Activated T-cell treated with anti-CD3 and anti-CD28 coated beads for 48 hours (primary cell): ENCODE measurements at places on chromosomes 16 and 17.
A peak's percentile ranks its signal among the peaks of the same experiment; 100 is the strongest.

DNA sequence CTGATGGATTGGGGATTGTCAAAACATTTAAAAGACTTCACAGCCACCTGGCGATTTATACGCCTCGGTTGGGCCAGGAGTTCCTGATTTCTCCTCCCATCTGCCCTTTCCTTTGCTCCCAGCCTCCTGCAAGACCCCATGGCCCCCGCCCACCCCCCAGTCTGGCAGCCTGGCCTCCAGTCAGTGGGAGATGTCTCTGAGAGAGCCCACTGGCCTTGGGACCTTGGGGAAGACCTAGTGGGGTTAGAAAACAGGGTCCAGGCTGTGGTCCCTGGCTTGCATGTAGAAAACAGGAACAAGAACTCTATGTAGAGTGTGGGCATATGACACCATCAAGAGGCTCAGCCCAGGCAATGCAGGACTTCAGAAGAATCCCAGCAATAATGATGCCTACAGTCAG lies 209.4 kb upstream of the C16orf82 start:
- DNase-seq: no peak

GRCh38 chr16:87178977-87179376 lies 138.2 kb downstream of the C16orf95 start:
- no peak for DNase-seq

DNA sequence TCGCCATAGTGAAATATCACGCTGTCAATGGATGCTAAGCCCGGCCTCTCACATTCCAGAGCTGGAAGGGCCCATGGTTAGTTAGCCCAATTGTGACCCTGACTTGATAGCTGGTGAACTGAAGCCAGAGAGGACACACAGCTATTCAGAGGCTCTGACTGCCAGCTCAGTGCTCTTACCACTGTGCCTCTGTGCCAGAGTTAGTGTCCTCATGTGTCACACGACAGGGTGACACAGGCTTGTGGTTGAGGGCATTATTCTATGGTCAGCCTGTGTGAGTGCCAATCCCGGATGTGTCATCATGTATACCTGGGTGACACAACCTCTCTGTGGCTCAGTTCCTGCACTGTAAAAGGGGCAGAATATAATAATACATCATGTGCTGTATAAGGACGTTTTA lies 2.5 kb upstream of the MT1X start:
- DNase-seq: no peak

DNA sequence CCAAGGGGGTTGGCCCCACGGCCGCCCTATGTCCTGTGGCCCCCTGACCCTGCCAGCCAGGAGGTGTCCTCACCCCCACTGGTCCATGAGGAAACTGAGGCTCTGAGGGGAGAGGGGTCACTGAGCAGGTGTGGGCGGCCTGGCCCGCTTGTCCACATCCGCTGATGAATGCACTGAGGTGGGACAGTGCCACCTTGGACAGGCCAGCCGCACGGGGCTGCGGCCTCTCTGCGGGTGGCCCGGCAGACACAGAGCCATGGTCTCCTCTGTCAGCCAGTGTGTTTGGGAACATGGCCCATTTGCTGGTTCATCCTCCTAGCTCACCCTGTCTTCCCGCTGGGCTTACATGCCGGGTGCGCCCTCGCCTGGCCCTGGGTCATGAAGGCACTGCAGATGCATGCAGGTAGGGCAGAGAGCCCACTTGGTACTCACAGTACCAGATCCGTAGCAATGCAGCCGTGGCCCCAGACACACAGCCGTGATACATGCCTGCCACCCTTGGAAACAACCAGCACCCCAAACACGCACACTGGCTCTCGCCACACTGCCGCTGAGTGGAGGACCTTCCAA lies 93.9 kb downstream of the ENGASE start:
- DNase-seq: no peak

GRCh38 chr17:45050481-45051059 lies 862 bp downstream of the DCAKD start:
- DNase-seq: peak; percentile 38

DNA sequence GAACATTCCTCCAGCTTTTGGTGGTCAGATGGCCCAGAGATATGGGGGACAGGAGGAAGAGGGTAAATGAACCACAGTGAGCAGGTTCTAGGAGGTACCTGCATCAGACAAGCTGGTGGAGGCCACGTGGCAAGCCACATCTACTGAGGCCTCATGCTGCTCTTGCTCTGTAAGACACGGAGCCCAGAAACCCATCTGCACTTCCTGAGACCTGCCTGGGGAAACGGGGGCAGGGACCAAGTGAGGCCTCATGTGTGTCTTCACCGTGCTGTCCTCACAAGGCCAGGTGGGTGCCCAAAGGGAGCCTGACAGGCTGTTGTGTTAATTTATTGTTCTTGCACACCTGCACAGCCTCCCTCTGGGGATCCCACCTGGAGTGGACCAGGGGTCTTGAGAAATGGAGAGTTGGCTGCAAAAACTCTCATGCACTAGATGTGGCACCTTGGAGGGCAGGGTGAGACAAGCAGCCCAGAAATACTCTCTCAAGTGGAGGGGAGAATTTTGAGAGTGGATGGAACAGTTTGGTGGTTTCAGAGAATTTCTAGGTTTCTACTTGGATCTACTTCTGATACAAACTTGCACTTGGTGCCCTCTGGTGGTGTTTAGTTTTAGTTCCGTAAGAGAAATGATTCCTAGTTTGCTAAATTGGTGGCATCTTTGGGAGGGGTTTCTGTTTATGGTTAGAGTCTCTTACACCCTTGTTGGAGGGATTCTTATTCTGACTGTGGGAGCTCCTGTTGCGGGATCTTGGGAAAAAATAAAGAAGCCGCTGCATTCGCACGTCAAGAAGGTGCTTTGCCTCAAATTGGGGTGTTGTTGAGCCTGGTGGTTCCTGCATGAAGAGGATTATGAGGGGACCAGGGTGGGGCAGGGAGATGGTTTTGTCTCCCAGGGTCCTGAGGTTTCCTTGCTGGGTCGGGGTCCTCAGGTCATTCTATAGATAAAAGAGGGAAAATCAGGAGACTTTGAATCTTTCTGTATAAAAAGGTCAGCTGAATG lies 47.5 kb downstream of the SLC6A2 start:
- DNase-seq: no peak

DNA sequence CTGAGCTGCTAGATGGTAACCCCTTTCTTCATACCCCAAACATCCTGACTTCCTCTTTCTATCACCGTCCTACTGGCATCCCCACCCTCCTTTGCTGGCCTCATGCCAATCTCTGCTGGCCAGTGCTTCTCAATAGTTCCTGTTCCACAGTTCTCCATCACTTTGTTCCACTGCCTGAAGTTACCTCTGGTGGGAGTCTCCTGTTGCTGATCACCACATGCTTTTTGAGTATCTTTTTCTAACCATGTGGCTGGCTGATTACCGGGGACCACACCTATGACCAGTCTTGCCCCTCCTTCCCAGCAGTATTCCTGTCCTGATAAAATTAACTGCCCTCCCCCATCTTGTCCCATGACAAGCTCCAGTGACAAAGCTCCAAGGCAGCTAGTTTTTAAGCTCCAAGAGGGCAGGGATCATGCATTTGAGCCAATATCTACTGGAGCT lies 380.4 kb upstream of the CCL2 start:
- DNase-seq: no peak

GRCh38 chr16:68934402-68934801 lies 91.1 kb downstream of the TANGO6 start:
- DNase-seq: no peak

- no peak for DNase-seq
Observed at GRCh38 chr17:78555746-78556401, 21.3 kb downstream of the DNAH17 start.

DNA sequence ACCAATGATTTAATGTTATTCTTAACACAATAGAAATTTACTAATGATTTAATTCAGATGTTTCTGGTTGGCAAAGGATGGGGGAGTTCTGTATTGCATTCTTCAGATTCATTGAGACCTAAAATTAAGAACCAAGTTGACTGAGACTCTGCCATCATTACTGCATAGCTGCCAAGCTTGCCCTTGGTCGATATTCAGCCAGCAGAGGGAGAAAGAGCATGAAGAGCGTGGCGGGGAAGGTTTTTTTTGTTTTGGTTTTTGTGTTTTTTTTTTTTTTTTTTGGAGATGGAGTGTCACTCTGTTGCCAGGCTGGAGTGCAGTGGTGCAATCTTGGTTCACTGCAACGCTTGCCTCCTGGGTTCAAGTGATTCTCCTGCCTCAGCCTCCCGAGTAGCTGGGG lies 659.4 kb upstream of the EEF2KMT start:
- DNase-seq: no peak

GRCh38 chr16:3054965-3055733 lies 8.8 kb downstream of the MMP25 start:
- DNase-seq: no peak

DNA sequence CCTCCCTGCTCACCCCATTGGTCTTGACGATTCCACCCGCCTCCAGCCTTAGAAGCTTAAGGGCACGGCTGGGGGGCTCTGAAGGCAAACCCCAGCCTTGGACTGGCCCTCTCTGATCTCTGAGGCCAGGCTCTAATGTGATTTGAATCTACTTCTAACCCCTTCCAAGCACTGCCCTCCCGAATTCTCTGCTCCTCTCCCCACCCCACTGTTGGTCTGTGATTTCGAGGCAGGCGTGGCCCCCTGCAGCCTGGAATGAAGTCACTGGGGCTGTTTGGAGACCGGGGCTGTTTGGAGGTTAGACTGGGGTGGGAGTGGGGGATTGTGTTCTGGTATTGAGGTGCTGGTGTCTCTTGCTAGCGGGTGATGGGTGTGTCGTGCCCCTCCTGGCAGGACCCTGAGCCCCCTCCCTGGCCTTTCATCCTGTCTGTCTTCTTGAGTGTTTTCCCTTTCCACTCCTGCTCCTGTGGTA lies 2.2 kb downstream of the GRB7 start:
- no peak for DNase-seq
